ENCODE measurements at places on chromosomes 13 and 19.

DNA sequence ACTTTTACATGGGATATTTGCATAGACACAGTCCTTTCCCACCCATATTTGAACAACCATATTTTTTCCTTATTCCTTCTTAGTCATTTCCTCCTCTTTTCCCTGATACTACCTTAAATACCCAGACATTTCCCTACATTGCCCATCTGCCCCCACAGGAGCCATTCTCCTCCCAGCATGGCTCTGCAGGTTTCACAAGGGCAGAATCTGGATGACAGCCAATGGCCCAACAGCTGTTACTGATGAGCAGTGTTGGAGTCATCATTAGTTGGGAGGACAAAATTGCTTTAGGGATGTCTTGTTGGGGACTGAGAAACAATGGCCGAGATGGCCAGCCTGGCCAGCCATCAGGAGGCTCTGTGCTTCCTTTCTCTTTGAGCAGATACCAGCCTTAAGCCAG is 209.5 kb downstream of the KLF5 start:
- DNase-seq: no peak

DNA sequence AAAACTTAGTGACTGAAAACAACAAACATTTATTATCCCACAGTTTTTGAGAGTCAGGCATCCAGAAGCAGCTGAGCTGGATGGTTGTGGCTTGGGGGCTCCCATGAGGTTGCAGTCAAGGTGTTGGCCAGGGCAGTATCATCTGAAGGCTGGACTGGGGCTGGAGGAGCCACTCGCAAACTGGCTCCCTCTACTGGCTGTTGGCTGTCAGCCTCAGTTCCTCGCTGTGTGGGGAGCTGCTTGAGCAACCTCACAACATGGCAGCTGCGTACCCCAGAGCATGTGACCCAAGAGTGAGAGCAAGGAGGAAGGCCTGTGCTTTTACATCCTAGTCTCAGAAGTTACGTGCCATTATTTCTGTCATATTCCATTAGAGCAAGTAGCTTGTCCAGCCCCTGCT is 9.7 kb downstream of the YJU2 start:
- no peak for DNase-seq

- DNase-seq: no peak
Measured at GRCh38 chr19:31641591-31641990, 292.4 kb upstream of the TSHZ3 start.

DNA sequence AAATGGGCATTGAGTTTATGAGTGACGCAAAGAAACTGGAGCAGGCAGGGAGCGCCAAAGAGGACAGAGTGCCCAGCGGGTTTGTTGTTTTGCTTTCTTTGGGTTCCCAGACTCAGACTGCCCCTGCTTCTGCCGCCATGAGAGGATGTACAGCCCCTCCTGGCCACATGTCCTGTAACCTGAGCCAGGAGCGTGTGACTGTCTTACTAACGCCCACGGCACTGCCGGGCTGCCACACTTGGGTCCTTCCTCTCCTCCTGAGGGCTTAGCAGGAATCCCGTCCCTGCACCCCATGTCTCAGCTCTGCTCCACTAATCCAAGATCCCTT is 80.5 kb downstream of the GPR12 start:
- no peak for DNase-seq

DNA sequence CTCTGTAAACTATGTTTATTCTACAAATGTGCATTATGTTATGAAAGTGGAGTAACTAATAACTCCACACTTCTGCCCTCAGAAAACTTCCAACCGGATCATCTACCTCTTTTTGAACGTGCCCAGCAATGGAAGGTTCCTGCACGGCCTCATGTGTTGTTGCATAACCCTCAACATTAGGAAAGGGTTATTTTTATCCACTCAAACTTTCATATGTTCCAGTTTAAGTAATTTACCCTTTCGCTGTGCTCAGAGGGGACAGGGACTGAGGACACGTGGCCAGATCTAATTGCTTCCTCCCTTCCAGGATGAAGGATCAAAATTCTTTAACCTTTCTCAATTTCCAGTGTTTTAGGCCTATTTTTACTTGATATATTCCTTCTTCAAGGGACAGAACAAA is 29.6 kb downstream of the IRS2 start:
- DNase-seq: no peak

GRCh38 chr13:19817510-19818158 is 34.9 kb upstream of the PSPC1 start:
- no peak for DNase-seq
